ENCODE measurements at places on chromosomes 5 and 9.

GRCh38 chr5:66136053-66136452 lies 8.0 kb upstream of the SREK1 start:
- no peak for DNase-seq

DNA sequence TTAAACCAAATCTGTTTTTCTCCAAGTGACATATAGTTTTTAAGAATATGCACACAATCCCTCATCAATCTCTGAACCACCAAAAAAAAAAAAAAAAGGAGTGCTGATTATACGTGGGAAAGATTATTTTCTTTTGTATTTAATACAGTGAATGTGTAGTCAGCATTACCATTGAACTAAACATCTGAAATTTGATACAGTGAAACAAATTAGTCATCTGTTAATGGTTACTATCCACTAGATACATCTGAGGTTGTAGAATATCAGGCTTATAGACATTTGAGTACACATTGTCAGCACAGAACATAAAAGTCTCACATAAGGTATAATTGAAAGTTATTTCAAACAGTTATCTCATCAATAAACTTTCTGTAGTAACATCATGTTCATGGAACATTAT lies 87.0 kb downstream of the SLF1 start:
- no peak for DNase-seq

- DNase-seq = no peak
These were observed 66.8 kb downstream of the RAB3C start for GRCh38 chr5:58649716-58650115.

- DNase-seq = peak; percentile 3
These were observed 491 bp downstream of the APC start for GRCh38 chr5:112738191-112738560.

DNA sequence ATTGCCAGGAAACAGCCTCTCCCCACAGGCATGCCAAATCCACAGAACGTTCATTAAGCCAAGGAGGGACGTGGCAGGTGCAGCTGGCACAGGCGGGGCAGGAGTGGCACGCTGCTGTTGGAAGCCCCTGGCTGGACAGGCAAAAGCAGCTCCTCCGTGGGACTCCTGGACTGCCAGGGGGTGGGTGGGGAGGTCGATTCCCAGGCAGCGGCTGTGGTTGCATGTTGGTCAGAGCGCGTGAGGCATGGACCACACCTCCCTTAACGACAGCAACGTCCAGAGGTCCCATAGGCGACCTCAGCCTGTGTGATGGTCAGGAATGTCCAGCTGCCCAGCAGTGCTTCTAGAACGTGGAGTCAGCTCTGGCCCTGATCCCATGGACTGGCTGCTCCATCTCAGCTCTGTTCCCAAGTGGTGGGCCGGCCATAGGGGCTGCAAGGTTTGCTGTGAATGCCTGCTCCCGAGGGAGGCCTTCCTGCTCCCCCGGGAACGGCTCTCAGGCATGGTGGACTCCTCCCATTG lies 6.9 kb downstream of the SLC6A19 start:
- DNase-seq = no peak

GRCh38 chr5:42032137-42032536 lies 107.1 kb downstream of the FBXO4 start:
- DNase-seq = no peak

GRCh38 chr5:150500328-150500841 lies 7.5 kb upstream of the NDST1 start:
- DNase-seq = no peak

DNA sequence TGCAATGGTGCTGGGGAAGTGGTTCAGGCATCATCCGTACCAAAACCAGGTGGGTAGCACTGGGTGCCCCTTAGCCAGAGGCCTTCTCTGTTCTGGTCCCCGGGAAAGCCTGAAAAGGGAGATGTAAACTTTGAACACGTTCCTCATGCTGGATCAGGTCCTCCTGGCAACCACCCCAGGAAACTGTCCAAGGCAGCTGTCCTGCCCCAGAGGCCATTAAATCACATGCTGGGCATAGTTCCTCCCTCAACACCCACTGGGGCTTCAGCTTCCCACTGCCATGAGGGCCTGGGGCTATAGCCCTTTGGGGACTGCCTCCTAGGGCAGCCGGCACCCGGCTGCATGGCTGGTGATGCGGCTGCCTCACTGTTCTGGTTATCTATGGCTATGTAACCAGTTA lies 228.9 kb upstream of the MVB12B start:
- no peak for DNase-seq

DNA sequence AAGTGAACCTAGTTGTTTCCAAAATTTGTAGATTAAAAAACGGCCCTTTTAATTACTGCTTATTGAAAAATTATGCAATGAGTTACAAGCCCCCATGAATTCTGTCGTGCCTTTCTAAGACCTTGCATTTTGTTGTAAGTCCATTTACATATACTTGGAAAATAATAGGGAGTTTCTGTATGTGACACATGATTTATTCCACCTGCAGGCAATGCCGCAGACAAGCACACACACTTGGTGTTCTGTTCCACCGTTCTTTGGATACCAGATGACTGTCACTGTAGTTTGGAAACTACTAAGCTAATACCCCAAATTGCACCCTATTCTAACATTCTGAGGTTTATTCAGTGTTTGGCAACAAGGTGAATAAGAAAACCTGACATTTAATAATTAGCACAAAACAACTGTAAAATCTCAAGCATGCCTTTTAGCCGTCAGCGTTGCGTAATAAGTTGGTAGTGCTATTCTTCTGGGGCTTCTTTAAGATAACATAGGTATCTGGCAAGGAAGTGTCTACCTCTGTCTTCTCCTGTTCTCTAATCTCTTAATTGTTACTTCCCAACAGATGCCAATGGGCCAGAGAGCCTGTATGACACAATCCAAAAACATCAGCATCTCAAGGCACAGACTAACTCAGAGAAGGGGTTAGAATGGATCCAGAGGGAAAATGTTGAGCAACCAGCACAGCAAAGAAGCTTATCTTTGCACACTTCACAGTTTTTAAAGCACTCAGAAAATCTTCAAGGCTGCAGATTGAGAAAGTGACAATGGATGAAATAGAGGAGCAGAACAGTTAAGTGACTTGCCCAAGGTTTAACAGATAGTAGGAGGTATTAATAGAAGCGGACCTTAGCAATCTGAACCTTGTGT lies 48.2 kb upstream of the DPYSL3 start:
- DNase-seq = no peak

GRCh38 chr5:3787604-3788003 lies 192.0 kb downstream of the IRX1 start:
- no peak for DNase-seq

DNA sequence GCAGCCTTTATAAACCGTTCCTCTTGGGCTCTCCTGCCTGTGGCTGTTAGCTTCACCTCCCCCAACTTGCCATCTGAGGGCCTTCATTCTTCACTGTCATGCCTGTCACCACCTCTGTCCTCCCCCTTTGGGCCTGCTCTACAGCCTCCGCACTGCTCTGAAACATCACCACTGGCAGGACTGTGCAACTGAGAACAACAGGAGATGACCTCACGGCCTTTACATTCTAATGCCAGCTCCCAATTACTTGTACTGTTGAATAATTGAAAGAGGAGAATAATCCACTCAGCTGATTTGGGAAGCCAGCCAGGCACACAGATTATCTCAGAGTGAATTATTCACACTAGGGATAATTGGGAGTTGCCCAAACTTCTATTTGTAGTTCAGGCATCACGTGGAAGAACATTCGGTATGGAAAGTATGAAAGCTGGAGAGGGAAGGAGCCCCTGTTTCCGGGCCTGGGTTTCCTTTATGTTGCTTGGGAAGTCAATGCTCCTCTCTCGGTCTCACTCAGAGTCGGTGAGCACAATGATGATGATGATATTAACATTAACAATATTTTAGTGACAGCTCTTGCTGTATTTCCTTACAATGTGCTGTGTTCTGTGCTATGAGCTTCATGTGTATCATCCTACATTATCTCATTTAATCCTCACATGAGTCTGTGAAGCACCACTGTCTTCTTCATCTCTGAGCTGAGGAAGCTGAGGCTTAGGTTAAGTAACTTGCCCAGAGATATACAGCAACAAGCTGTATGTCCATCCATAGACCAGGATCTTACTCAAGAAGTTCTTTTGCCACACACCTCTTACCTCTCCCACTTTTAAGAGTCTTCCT lies 99.3 kb upstream of the LRRTM2 start:
- DNase-seq = no peak

- DNase-seq = no peak
These were observed 602 bp downstream of the RPL37 start for GRCh38 chr5:40834391-40834848.

- no peak for DNase-seq
These were observed 253.3 kb downstream of the MRPS30 start for GRCh38 chr5:45062044-45062443.
